ENCODE measurements at places on chromosomes 7 and 10.

- DNase-seq: no peak
Observed at GRCh38 chr10:70546584-70546983, 56.0 kb downstream of the PRF1 start.

DNA sequence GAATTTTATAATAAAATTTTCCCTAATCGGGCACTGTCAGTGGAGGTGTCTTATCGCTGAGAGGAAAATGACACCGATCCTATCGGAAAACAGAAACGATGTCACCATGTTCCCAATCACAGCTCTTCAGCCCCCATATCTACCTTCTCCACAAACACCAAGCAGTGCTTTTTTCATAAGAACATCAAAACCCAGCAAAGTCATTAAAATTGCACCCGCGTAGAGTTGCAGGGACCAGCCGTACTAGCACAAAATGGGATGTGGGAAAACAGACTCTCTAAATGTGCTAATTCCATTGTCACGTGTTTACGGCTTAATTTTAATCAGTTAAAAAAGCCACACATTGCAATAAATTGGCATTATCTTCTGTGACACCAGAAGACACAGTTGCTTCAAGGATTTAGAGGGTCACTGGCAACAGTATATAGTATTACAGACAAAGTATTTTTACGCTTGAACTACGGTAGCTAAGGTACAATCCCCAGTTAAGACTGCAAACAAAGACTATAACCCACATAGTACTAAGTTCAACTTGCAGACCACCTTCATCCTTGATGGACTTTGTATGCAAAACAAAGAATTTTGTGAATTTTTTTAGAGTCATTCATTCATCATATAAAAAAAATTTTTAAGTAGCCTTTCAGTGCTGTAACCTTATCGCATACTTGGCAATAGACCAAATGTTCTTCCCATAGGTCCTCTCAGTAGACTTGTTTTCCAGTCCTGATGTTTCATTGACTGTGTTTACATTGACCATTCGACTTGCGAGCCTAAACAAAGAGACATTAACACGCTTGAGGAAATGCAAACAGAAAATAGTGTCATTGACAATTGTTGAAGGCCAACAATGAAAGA is 116.0 kb downstream of the VTI1A start:
- DNase-seq: no peak

GRCh38 chr10:108434559-108435252 is 1270.2 kb upstream of the SORCS1 start:
- no peak for DNase-seq

GRCh38 chr7:119802147-119802546 is 470.8 kb upstream of the KCND2 start:
- no peak for DNase-seq

DNA sequence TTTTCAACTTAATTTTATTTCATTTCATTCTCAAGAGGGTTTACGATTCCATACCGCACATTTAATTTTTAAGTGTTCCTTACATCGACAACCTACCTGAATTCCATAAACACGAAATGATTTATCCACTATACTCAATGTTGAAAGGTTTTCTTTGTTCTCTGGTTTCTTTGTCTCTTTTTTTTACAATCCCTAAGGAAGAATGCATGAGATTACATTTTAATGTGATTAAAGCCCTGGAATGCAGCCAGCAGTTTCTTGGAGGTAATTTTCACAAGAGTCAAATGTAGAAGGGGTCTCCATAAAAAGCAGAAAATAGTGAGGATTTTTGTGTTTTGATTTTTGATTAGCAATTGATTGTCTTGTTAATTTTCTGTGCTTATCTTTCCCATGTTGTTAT is 59.2 kb upstream of the ADCY1 start:
- DNase-seq: no peak

DNA sequence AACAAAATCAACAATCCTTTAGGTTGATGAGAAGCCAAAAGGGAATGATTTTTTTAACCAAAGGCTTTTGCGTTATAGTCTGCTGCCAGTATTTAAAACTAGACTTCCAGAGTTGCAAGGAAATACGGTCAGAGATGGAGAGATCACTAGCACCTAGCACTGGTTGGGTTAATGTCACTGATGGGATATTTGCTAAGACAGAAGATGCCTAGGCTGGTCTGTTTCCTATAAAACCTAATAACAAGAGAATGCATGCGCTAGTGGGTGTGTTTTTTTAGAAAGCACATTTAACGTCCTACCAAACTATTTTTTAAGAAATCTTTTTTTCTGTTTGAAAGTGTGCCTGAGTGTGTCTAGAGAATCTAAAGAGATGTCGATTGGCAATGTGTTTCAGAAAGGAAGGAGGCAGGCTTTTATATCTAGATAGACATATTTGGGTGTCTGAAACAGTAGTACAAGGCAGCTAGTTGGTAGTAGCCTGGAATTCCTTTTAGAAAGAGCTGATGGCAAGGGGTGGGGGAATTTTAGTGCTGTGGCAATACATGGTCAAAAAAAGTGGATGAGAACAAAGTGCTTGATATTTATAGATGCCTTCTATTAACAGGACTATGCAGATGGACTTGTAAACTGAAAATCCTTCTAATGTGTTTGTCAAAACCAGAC is 863 bp downstream of the CALD1 start:
- DNase-seq: no peak

GRCh38 chr7:108093341-108093740 is 36.8 kb downstream of the LAMB4 start:
- DNase-seq: no peak

DNA sequence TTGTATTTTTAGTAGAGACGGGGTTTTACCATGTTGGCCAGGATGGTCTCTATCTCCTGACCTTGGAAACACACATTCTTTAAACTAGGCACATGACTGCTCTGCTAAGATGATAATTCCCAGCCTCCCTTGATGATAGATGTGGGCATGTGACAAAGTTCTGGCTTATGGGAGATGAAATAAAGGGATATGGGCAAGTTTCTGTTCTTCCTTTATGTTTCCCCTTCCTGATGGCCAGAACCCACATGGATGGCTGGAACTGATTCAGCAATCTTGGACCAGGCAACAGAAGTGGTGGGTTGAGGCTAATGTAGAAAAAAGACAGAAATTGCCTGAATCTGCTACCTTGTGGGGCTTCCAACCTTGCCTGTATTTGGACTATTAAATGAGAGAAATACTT is 60.7 kb upstream of the NRP1 start:
- DNase-seq: no peak

DNA sequence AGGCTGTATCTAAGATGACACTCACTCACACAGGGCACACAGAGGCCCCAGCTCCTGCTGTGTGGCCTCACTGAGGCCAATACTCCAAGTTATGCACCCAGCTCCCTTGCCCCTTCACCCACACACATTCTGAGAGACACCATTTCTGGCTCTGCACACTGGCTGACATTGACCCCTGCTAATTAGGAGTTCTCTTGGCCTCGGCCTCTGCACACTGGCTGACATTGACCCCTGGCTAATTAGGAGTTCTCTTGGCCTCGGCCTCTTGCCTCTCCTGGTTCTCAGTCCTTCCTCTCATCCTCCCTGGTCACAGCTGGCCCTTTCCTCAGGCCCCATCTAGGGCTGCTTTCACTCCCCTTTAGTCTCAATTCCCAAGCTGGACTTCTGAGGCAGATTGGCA is 97.3 kb downstream of the GRID1 start:
- DNase-seq: no peak

- no peak for DNase-seq
Observed at GRCh38 chr7:196283-196682, 3.9 kb downstream of the FAM20C start.

- no peak for DNase-seq
Observed at GRCh38 chr7:106731646-106732444, 70.9 kb upstream of the CCDC71L start.
